ENCODE measurements at places on chromosomes 1 and 21.

DNA sequence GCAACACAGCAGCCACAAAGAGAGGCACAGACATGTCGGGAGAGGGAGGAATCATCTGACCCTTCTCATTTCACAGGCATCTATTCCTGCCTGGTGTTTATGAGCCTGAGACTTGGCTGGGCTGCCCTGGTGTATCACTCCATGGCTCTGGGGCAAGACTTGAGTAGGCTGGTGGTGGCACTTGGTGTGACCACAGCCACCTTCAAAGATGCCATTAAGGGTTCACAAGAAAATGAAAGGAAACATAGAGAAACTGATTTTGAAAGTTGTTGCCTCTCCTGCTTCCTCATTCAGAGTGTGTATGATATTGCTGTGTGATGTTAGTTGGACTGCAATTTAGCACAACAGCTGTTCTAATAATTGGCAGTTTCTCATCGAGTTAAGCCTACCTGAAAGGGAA lies 298.8 kb downstream of the FAM72C start:
- DNase-seq = no peak

GRCh38 chr1:81547912-81548303 lies 252.8 kb upstream of the ADGRL2 start:
- no peak for DNase-seq

GRCh38 chr1:221740369-221740992 lies 1.4 kb downstream of the DUSP10 start:
- no peak for DNase-seq

GRCh38 chr1:162974810-162975209 lies 94.4 kb upstream of the RGS4 start:
- no peak for DNase-seq

GRCh38 chr1:182120411-182121258 lies 59.1 kb upstream of the ZNF648 start:
- DNase-seq = no peak

GRCh38 chr1:235275223-235275622 lies 52.8 kb downstream of the ARID4B start:
- DNase-seq = no peak
